ENCODE measurements at places on chromosomes 4 and X.

DNA sequence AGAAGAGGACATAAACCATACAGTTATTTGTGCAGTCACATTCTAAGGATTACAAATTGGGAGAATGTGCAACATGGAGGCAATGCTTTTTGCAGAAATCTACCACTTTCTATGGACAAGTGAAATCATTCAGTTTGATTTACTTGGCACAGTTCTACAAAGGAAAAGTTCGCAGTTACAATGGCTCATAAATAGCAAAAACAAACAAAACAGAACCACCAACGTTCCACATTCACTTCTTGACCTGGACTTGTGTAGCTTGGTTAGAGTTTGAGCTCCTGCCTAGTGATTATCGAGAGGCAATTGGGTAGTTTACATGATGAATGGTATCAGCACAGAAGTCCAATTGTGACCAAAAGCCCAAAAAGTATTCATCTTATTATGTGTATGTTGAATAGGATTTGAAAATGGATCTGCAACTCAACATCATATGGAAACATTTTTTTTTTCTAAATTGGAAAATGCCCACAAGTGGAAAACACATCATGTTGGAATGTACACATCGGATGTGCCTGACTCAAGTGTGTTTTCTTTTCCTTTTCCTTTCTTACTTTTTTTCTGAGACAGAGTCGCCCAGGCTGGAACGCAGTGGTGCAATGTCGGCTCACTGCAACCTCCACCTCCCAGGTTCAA, 123.8 kb downstream of the LUZP4 start:
- DNase-seq, result no peak

- DNase-seq, result no peak
Measured at GRCh38 chr4:47704693-47705325, 133.1 kb downstream of the CORIN start.

DNA sequence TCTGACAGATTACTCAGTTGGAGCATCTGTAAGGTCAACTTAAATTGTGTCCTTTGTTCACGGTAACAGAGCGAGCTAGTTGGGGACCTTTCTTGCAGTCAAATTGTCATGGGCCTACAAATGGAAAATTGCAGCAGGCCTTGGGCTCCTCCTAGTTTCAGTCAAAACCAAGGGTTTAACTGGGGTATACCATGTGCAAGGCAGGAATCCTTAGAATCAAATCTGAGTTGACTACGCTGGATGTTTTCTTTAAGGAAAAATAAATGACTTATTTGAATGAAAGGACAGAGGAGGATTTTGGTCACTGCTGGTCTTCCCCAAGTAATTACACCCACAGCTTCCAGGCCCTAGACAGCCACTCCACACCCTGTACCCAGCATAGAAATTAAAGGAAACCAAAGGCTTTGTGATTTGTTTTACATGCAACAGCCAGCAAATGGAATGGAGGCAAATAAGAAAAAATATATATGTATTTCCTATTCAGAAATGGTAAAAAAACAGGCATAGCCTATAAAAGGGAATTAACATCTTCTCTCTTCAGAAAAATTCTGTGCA, 307.1 kb downstream of the LDB2 start:
- DNase-seq, result no peak

- DNase-seq, result no peak
Measured at GRCh38 chr4:175470131-175470530, 341.9 kb downstream of the GPM6A start.

Measured in stimulated activated CD8-positive, alpha-beta memory T cell treated with anti-CD3 and anti-CD28 coated beads, Interleukin-7, amount 100 ng/mL, for 1 hour (primary cell).